ENCODE measurements at places on chromosomes 1 and 21.

DNA sequence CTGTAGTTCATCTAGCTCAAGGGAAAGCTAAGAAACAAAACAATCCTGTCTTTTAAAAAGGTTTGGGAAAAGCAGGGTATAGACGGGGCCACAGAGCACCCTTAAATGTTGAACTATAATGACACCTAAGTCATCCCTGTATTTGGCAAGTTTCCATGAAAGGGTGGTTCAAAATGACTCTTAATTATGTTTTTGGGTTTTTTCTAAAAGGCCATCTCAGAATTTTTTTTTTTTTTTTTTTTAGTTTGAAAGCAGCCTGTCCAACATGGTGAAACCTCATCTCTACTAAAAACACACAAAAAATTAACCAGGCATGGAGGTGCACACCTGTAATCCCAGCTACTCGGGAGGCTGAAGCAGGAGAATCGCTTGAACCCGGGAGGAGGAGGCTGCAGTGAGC, 22.2 kb downstream of the TOMM20 start:
- no peak for DNase-seq

DNA sequence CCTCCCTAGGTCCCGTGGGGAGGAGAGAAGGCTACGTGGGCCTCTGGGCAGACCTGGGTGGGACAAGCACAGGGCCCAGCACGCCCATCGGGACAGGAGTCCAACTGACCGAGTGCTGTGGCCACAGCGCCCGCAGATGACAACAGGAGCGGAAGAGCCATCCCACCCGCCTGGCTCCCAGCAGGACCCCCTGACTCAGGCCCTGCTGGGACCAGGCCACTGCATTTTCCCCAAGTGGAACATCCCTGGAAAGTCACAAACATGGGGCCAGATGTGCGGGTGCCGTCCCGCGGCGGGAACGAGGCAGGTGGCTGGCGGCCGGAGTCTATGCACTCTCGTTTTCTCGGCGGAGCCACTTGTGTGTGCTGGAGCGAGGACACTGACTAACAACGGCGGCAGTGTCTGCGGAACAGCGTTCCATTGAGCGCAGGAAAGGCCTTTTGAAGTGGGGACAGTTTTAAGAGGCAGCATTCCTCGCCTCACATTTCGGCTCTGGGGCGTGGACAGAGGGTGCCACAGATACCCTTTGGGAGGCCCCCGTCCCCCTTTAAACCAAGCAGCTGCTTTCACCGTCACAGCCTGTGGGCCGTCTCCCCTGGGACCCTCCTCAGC, 93.7 kb upstream of the ARHGEF16 start:
- no peak for DNase-seq

DNA sequence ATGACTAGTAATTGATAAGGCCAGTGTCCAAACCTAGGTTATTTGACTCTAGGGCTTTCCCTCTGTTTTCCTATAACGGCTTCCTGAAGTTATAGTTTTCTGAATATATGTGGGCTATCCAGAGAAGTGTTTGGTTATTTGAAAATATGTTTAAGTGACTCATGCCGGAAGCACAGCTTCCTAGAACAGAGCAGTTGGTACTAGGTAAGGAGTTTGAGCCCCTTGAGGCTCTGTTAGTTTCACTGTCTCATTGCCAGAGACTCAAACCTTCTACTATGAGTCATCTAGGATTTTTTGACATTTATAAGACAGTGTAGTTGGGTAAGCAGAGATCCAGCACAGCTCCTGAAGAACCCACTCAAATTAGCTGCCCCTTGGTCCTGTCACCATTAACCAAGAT, 27.1 kb upstream of the LEPR start:
- DNase-seq, result no peak

DNA sequence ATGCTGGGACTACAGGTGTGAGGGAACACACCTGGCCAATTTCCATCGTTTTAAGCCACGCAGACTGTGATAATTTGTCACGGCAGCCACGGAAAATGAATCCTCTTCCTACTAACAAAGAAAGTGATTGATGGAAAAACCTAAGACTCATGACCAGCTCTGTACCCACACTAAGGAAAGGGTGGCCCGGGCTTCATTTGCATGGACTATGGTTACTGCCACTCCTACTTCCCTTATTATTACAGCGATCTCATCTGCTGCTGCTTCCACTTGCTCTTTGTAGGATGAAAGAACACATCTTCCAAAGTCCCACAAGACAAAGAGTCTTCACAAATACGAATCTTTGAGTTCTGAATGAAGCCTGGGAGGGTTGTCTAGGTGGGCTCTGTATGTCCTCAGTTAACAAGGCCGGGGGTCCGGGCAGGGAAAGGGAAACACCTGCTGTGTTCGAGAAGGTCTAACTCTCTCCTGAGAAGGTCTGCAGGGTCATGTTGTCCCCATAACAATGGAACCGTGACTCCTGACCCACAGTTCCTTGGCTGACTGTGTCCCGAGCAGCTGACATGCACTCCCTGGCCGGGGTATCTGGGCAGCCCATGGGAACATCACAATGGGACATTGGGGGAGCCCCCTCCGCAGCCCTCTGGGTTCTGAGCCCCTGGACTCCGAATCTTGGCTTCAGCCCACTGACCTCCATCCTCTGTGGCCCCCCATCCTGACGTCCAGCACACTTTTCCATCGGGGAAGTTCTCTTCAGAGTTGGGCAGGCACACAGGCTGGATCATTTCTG, 13.3 kb upstream of the TFF1 start:
- no peak for DNase-seq

GRCh38 chr1:67429011-67429527, 1.1 kb downstream of the SERBP1 start:
- no peak for DNase-seq

DNA sequence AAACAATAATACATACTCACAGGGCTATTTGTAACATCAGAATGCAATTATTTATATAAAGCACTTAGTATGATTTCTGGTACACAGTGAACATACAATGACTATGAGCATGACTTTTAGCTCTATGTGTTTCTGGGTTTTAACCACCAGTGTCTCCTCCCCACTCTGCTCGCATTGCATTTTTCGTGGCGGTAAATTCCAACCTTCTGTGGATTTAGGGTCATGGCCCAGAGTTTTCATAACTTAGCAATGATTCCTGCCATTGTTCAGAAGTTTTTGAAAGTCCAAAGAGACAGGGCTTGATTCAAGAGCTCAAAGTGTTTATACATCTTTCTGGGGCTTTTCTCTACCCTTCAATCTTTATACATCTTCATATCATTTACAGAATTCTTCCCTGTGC, 191.3 kb downstream of the BACH1 start:
- no peak for DNase-seq

GRCh38 chr1:233082778-233083550, 132.6 kb downstream of the NTPCR start:
- DNase-seq, result no peak

DNA sequence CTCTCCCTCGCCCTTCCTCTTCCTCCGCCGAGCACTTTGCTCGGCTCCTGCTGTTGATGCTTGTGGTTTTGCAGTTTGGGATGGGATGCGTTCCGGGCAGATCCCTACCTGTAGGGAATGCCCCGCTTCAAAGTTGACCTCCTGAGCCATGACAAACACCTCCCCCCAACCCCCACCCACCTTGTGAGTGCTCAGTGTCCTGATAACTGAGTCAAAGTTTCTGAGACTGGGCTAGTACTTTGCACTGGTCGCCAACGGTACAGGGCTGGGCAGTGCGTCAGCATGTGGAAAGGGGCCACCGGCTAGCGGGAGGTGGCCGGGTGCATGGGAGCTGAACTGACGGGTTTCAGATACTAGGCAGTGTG, 771 bp downstream of the RABGAP1L start:
- DNase-seq, result no peak
